Motor neuron (in vitro differentiated cells): ENCODE measurements at places on chromosomes 2 and 18. TPM values are rescaled to one million over a fixed set of nuclear protein-coding genes. Genes with fewer than 3 reads are reported as not detected.

COMMD1 gene
- 30.4 and 34.8 TPM in 2 replicates for total RNA-seq

GRCh38 chr2:30448866-30449265 lies 1.8 kb downstream of the LCLAT1 start:
- no peak for ATAC-seq

DNA sequence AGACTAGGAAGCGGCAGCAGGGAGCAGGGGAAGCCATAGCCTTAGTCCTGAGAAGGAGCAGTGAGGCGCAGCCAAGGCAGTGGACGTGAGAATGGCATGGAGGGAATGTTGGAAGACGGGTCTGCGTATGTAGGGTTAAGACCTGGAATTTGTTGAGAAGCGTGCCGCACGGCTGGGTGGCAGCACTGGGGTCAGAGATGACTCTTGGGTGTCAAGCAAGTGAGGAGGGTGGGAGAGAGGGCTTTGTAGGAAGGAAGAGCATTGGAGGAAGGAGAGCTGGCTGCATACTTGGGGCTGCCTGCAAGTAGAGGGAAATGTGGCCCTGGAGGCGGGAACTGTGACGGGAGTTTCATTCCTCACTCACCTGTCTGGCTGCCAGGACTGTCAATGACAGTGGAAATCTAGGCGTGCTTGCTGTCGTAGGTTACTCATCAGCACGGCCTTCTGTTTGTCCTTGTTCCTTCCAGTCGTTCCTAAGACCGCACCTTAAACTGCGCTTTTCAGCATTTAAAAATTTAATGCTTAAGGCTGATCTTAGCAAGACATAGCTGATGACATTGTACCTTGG lies 108.0 kb downstream of the ITGB1BP1 start:
- no peak for ATAC-seq

- peak; percentile 81 for ATAC-seq
Measured at GRCh38 chr2:20169796-20170703, 54.9 kb downstream of the SDC1 start.

DNA sequence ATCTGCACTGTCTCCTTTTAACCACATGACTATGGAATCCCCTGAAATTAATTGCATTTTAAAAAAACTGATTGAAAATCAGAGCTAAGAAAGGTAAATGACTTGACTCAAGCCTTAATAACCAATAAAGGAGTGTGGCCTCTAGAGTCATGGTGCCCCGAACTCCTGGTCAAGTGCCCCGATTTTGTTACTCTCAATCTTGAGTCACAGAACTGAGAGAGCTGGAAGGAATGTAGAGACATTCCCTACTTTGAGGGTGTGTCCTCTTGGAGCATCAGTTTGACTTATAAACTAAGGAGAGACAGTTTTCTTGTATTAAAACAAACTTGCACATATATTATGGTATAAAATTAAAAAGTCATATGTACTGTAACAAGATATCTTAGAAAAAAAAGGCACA lies 2.4 kb downstream of the WDR43 start:
- ATAC-seq: no peak
